Stimulated activated CD4-positive, alpha-beta T cell treated with anti-CD3 and anti-CD28 coated beads, Interleukin-1b, Interleukin-23, amount 100 ng/mL, for 24 hours (primary cell): ENCODE measurements at places on chromosomes 7 and 10.
A peak's percentile ranks its signal among the peaks of the same experiment; 100 is the strongest.

GRCh38 chr7:16558761-16559302 is 32.2 kb downstream of the LRRC72 start:
- DNase-seq, result no peak

DNA sequence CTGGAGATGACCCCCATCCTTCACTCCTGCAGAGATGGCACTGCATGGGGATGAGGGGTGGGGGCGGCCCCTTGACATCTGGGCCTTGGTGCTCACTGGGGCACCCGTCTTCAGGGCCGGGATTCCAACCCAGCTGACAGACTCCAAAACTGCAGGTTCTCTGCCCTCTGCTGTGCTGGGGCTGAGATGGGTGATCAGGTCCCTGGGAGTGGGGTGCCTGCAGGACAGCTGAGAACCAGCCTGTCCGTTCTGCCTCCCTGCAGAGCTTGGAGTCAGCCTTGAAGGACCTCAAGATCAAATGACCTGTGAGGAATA is 14.3 kb downstream of the PDAP1 start:
- no peak for DNase-seq

- DNase-seq, result peak; percentile 49
These were observed at the start of gene PIP4K2A for GRCh38 chr10:22714479-22715289. Gene PIP4K2A, minus strand, starts transcription at chr10:22714578. Its CDS starts 252 bp downstream, at chr10:22714326.

DNA sequence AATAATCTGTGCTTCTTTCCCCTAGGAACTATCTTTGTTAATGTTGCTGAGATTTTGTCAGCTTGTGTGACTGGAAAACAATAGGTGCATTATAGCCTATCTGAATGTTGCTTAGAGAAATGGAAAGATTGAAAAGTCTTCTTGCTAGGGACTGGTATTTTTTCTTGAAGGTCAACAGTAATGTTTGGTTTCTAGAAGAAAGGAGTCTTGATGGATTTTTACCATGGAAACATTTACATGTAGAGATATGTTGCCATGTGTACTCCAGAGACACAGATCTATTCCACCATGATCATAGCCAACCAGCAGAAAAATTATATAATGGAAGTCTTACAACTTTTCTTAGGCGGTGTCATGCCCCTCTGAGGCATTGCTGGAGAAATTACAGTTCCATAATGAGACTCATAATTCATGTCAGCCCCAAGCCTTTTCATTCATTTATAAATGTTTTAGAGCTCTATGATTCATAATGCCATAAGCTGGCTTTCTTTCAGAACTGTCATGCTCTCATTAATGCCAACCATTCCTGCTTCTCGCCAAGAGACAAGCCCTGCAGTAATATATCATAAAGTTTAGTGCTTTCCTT is 175.1 kb upstream of the PTPRZ1 start:
- DNase-seq, result no peak

GRCh38 chr7:153476166-153476565 is 576.0 kb upstream of the DPP6 start:
- no peak for DNase-seq

DNA sequence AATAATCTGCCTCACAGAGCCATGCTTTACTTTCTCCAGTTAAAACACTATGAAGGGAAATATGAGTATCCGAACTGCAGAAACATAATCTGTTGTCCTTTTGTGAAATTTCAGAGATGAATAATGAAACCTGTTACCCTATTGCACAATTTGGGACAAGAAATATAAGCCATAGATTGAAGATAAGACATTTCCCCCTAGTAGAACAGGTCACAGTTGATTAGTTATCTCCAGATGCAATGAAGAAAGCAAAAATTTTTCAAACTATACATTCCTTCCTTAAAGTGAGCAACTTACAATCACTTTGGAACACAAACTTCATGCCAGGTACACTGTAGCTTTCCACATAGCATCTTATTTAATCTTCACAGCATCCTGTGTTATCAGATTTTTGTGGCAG is 2.3 kb upstream of the CHN2 start:
- DNase-seq, result no peak

- no peak for DNase-seq
These were observed 573.0 kb upstream of the PCDH15 start for GRCh38 chr10:55374060-55374459.

DNA sequence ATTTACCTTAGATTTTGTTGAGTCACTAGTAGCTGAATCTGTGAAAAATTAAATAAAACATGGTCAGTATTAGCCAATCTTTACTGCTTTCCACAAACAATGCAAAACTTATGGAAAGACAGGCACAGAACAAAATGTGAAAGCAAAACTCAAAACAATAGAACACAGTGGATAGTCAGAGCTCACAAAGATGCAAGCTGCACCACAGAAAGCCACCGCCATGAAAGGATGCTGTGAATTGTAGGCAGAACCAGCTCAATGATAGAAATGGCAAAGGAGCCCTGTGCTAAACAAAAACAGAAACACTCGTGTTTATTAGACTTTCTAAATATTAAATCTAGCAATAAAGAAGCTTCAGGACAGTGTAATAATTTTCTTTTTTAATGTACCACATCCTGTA is 134.4 kb downstream of the ARHGAP21 start:
- no peak for DNase-seq

DNA sequence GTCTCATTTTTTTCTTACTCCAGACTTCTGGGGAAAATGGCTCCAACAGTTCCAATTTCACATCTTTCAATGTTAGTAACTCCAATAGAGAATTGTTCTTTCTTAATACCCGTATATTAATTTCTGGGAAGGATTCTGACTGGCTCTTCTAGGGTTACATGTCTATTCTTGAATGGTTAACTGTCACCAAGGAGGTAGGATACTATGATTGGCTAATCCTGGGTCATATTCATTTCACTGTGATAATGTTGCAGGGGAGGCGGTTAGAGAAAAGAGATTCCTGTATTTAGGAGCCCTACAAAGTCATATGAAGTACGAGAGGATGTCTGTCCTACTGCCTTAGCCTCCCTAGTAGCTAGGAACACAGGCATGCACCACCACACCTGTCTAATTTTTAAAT is 16.1 kb upstream of the VCL start:
- no peak for DNase-seq

- DNase-seq, result no peak
These were observed 3.9 kb upstream of the MACC1 start for GRCh38 chr7:20220921-20221547.

GRCh38 chr10:52410916-52411315 is 96.8 kb downstream of the DKK1 start:
- DNase-seq, result no peak

DNA sequence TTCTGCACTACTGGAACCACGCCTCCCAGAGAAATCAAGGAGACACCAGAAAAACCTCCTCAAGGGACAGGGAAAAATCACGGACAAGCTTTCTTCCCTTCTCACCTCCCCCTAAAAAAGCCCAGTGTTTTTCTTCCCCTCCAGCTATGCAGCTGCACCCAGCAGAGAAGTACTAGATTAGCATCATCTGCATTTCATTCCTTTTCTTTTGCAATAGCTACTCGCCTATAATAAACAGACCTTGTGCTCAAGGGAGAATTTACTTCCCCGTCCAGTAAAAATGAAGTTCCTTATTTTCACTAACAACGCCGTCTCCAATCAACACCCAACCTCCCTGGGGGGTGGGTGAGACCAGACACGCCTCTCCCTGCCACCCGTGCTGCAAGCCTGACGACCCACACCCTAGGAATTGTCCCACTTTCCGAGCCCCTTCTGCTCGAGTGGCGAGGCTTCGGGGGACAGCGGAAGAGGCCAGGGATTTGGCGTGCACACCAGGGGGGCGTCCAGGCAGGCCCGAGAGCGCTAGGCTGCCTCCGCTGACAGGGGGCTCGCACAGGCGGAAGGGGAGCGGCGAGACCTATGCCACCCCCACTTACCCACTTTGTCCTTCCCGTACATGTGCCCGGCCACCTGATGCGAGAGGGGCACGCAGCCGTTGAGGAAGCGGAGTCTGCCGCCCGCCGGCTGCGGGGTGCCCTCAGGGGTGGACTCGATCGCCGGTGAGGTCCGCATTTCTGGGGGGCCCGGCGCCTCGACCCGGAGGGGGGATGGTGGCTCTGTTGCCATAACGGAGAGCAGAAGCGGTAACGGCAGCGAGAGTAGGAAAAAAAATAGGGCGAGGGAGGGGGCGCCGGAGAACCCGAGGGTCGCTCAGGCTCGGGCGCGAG is 625 bp downstream of the IPMK start:
- no peak for DNase-seq

DNA sequence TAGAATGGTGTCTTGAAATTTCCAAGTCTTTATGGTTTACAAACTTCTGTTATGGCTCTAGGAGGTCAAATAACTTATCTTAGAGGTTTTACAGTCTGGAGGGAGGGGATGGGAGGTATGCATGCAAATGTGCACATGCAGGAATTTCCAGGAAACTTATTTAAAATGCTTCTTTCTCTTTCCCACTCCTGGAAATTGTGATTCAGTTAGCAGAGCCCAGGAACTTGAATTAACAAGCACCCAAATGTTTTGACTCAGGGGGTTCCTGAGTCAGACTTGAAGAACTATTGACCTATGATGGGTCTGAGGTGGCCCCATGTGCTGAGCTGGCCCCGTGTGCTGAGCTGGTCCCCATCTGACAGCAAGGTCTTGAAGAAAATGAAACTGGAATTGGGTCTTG is 669.4 kb downstream of the INHBA start:
- DNase-seq, result no peak

DNA sequence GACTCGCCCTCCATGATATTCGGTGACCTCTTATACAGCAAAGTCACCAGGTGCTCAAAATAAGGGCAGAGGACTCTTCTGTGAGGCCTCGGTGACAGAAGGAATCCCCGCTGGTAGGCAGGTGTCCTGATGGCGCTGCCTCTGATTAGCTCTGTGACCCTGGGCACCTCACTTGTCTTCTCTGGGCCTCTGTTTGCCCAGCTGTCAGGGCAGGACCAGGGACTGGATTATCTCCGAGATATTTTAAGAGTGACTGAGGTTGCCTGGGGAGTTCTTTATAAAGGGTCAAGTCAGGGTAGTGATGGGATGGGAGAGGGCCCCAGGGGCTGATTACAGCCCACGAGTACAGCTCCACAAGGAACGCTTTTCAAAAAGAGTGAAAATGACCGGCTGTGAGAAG is 70.9 kb upstream of the SAMD8 start:
- no peak for DNase-seq

DNA sequence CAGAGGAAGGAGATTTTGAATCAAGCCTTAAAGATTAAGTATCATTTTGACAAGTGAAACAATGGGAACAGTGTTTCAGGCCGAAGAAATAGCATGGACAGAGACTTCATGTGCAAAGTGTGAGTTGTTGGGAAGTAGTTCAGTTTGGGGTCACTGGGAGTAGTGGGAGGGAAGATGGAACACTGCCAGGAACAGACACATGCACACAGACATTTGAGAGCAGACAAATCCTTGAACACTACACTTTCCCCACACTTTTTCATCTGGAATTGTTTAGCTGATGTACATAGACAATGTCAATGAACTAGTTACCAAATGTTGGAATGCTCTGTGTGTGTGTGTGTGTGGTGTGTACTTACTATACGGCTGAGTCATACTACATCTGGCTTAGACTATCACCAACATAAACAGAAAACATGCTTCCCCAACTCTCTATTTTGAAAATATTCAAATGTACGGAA is 52.4 kb upstream of the LRRC17 start:
- DNase-seq, result no peak

DNA sequence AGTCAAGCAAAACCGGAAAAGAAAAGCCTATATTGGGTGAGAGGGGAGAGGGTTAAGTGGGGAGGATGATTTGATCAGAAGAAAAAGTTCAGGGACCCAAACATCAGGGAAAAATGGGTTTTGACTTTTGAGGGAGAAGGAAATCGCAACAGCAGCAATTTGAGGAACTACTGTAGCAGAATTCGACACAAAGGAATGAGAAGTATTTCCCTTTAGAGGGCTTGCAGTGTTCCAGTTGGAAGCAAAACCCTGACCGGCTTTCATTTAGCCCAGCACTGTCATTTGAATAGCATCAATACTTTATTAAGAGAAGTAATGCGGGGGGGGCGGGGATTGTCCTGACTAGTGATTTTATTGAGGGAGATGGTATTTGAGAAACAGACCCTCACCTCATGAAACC is 37.2 kb upstream of the GATA3 start:
- DNase-seq, result no peak

DNA sequence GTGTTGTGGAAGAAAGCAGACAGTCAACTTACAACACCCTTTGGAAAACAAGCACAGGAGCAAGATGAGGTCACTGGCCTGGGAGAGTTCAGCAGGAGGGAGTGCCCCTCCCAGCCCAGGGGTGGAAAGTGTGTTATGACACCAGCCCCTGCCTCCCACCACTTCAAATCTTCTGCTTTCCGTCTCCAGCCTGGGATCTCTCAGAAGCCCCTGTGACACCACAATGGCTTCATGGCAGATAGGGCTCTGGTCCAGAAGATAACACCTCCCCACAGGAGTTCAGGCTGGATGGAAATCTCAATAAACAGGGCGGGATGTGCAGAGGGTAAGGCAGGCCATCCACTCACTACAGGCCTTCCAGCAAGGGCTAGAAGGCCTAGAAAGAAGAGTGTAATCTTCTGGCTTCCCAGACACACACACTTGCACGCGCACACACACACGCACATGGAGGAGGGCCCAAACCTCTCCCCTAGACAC is 48.7 kb upstream of the ZMIZ1 start:
- no peak for DNase-seq

GRCh38 chr7:134287916-134288659 is 28.6 kb downstream of the SLC35B4 start:
- no peak for DNase-seq

GRCh38 chr10:75233444-75234016 is 2.2 kb downstream of the COMTD1 start:
- DNase-seq, result no peak

DNA sequence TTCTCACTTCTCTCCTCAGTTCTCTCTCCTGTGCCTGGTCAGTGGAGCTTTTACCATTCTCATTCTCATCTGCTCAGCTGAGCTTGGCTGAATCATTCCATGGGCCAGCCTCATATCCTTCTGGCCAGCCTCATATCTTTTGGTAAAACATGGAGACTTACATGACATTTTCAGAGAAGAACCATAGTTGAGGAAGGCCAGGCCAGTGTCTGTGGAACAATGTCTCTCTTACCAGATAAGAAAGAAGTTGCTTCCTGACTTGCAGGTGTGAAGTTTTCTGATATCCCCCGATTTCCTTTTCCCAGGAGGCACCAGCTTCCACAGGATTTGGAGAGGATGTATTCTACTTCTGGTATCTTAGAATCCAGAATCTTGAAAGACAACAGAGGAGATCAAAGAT is 24.7 kb downstream of the ST7 start:
- no peak for DNase-seq

GRCh38 chr7:44131173-44132029 is 8.1 kb upstream of the POLD2 start:
- DNase-seq, result no peak
